ENCODE measurements at places on chromosomes 11 and 22.

DNA sequence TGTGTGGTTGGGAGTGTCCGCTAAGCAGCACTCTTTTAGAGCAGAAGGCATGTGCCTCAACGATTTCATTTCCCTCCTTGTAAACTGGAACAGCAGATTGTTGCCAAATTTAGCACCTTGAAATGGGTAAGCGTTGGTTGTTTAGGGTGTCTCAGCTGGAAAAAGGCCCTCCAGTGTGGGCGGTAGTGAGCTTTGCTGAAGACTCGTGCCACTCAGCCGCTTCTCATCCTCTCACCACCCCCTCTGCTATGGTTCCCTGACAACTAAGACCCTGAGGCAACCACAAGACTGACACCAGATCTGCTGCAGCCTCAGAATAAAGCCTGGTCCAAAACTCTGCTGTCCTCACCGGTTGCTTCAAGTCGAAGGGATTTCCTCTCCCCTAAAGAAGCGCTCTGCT is 9.9 kb upstream of the FERMT3 start:
- no peak for DNase-seq

DNA sequence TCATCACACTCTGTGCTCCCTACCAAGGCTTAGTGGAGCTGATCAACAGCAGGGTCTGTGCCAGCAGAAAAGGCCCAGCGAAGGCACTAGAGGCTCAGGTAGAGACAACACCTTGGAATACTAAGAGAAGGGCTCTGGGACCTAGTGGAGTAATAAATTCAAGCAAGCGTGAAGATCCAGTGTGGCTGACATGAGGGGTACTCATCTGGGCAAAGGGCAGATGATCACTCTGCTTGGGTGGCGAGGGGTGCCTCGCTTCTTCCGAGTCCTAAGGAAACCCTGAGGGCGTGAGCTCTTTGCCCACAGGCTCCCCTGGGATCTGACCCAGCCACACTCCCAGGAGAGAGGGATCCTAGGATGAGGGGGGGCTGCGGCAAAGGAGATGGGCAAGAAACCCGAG is 3.5 kb upstream of the TPBGL start:
- DNase-seq: no peak

- no peak for DNase-seq
These were observed 20.7 kb downstream of the ADAMTS15 start for GRCh38 chr11:130469181-130469580.

DNA sequence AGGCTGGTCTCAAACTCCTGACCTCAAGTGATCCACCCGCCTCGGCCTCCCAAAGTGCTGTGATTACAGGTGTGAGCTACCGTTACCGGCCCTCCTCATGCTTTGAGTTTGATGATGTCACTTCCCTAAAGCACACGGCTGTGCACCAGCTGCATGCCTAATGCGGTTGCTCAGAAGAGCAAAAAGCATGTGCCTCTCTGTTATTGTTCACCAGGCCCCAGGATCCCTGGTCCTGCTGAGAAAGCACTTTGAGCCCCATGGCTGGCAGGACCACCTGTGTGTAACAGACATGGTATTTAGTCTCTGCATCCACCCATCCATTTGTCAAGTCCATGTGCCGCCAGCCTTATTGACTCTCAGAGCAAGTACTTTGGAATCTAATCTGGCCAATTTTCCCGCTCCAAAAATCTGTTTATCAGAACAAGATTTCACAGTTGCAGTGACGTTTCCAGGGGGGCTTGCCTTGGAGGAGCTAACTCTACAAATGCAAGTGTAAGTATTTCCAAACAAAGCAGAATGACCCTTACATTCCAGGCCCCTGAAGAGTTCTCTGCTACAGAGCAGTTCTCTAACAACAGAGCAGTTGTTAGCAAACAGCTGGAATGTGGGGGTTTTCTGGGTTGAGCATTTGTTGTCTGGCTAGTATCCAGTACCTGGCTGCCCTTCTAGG is 89.4 kb downstream of the LDLRAD3 start:
- DNase-seq: no peak

DNA sequence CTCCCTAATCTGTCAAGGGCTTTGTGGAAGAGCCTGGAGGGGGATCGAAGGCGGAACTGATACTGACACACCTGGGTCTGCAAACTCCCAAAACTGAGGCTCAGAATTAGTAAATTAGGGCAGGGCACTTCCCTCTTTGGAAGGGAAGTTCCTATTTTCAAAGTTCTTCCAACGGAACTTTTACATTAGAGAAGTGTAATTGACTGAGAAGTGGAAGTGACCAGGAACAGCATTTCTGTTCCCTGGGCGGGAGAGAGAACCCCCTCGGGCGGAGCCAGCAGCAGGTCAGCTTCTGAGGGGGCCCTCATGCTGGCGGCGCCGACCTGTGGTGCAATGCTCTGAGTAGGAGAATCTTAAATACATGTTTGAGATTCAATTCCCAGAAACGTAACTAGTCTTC is 1.1 kb upstream of the CBL start:
- DNase-seq: no peak

DNA sequence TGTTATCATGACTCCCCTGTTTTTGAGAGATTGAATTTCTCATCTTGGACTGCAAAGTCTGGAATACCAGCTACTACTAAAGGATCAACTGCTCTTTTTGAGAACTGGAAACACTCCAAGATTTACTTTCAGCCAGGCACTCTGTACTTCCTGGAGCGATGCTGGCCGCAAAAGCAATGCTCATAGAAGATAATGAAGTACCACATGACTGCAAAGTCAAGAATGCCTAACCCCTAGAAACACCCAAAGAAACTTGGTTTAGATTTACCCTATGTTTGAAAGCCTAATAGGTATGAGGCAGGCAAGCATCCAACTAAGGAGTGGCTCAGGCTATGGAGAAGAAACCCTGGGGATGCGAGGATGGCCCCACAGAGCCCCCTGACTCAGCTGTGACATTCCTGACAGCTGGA is 47.7 kb upstream of the ARHGAP20 start:
- DNase-seq: no peak

GRCh38 chr22:26709617-26710390 is 52.4 kb downstream of the MIAT start:
- DNase-seq: peak; percentile 19

DNA sequence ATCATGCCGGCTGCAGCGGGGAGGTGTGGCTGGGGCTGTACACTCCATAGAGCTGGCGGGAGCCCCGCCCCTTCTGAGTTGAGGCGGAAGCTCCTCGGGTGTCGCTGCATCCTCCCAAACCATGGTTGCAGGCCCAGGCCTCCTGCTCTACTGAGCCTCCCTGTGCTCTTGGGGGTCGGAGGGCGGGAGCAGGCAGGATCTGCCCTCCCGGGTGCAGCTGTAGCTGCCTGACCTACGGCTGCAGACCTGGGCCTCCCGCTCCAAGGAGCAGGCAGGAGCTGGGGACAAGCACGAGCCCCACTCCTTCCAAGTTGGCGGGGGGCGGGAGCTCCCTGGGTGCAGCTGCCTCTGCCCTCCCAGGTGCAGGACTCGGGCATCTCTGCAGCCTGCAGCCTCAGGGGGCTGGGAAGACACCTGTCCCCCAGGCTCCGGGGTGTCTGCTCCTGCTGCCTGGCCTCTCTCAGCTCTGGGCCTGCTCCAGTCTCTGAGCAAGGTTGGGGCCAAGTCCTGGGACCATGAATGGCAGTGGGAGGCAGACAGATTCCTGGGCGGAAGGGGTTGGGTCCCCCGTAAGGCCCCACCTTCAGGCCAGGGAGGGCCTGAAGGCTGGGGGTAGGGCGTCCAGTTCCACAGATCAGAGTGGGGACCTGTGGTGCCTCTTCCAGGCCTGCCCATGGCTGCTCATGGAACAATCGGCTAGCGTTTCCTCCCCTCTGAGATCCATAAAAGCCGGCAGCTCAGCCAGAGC is 46.4 kb upstream of the SC5D start:
- no peak for DNase-seq

DNA sequence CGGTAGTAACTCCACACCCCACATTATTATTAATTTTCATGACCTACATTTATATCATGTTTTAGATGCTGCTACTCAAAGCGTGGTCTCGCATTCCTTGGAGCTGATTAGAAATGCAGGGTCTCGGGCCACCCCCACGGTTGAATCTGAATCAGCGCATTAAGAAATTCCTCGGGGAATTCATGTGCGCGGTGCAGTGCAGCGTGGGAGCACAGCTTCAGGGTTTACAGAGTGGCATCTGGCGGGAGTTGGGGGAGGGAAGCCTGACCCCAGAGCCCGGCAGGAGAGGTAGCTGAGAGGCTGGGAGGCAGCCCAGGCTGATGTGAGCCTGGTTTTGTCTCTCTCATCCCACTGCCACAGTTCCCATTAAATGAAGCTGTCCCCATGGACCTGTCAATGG is 48.1 kb upstream of the DAGLA start:
- no peak for DNase-seq

GRCh38 chr11:124670732-124671131 is 2.8 kb downstream of the SIAE start:
- no peak for DNase-seq

GRCh38 chr22:45318558-45319323 is 9.0 kb downstream of the FAM118A start:
- no peak for DNase-seq

DNA sequence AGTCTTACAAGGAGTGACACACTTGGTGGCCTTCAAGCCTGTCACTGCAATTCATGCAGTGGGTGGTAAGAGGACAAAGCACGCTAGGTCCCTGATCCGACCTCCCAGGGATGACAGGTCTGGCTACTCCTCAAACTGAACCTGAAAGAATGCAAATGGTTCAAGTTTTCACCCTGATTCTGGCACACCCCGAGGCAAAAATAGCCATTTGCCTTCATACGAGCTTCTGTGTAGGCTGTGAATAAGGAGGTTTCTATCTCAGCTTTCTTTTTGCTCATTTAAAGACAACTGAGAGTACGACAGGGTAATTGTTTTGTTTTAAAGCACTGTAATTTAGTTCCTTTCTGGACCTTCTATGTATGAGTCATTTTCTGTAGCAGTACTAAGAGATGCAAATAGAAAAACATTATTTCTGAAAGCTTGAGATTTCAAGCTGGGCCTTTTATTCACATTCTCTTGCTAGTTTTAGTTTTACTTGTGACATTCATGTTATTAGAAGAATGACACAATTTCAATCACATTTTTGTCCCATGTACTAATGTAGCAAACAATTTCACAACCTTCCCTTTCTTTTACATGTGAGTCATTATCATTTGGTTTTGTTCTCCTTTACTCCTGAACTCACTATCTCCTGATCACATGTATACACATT is 56.6 kb upstream of the FDX1 start:
- DNase-seq: no peak

DNA sequence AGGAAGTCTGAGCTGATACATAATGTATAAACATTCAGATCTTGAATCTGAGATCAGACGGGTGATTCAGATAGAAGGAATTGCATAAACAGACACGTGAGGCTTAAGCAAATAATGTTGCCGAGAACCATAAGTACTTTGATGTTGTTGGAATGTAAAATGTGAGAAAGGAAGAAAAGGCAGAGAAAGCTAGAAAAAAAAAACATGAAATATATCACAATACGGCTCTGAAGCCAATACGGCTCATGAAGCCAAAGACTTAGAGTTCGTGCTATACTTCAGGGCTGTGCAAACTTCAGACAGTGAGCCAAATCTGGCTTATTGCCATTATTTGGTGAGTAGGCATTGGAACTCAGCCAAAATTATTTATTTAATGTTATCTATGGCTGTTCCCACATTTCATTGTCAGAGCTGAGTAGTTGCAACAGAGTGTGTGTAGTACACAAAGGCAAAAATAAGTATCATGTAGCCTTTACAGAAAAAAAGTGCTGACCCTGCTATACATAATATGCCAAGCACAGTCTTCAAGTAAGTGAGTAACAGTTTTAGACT is 673.3 kb downstream of the CNTN5 start:
- DNase-seq: no peak

GRCh38 chr22:48743601-48744282 is 1083.9 kb downstream of the BRD1 start:
- DNase-seq: no peak

- no peak for DNase-seq
These were observed 60.6 kb upstream of the RDX start for GRCh38 chr11:110356762-110357671.

DNA sequence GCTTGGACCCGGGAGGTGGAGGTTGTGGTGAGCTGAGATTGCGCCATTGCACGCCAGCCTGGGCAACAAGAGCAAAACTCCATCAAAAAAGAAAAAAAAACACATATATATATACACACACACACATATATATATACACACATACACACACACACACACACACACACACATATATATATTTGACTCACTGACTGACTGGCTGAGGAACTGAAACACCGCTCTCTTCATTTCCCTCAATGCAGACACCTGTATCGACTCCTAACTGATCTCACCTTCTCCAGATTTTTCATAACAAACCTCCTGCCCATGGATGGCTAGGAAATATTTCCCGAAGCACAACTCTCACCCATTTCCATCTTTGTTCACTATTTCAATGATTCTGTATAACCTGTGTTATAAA is 140.7 kb upstream of the ANO3 start:
- no peak for DNase-seq

DNA sequence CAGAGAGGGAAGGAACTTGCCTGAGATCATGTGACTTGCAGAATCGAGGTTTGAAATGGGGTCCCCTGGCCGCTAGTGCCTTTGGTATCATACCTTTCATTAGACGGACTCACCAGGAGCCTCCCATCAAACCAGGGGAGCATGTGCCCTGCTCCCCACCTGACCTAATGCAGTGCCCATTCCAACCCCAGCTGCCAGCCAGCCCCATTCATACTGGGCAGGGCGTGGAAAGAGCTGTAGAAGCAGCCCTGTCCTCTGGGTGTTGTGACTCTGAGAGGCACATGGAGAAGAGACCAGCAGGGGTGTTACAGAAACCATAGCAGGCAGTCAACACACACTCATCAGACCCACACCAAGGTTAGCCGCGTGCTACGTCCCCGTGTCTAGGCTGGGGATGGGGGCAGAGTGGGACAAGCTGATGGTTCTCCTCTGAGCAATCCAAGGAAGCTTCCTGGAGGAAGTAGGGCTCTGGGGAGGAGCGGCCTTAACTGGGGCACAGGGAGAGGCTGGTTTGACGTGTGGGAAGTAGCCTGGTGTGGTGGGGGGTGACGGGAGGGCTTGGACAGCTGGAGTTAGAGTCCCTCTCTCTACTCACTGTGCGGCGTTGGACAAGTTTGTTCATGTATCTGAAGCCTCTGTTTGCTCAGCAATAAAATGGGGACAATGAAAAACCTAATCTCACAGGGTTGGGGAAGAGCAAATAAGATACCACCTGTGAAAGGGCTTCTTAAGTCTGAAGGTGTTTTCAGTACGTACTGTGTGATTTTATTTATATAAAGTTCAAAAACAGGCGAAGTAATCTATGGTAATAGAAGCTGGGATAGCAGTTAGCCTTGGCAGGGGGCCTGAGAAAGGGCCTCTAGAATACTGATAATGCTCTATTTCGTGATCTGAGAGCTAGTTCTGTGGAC is 14.0 kb downstream of the GRIK4 start:
- no peak for DNase-seq

- DNase-seq: no peak
These were observed 22.8 kb downstream of the THOC5 start for GRCh38 chr22:29530716-29531115.

GRCh38 chr22:36350751-36351594 is 36.8 kb downstream of the MYH9 start:
- DNase-seq: no peak
